ENCODE measurements at places on chromosomes 7 and 10.

GRCh38 chr10:110379831-110380230 is 75.1 kb upstream of the SMNDC1 start:
- DNase-seq, result no peak

GRCh38 chr10:59682986-59683937 is 26.4 kb downstream of the SLC16A9 start:
- no peak for DNase-seq

GRCh38 chr10:48598936-48599829 is 5.7 kb downstream of the ARHGAP22 start:
- no peak for DNase-seq

GRCh38 chr7:14905764-14906163 is 3.2 kb upstream of the DGKB start:
- DNase-seq, result no peak

DNA sequence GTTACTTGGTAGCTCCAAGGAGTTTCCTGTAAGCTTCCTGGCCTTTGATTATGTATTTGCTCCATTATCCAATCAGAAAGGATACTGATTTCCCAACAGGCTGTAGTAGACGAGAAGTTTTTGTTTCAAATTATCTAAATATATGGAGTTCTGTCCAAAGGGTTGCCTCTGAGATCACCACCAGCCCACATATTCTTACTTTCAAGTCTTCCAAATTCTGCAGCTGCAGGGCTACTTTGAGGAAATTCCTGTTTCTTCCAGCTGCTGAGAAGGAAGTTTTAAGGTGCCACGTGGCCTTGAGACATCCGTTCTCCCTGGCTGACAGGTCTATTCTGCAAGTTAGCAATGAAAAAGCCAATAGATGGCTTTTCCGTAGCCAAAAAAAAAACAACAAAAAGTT is 286.0 kb downstream of the TWIST1 start:
- no peak for DNase-seq

GRCh38 chr7:97693586-97693985 is 38.3 kb upstream of the TAC1 start:
- no peak for DNase-seq

- no peak for DNase-seq
Measured at GRCh38 chr10:60890811-60891210, 53.2 kb downstream of the RHOBTB1 start.

DNA sequence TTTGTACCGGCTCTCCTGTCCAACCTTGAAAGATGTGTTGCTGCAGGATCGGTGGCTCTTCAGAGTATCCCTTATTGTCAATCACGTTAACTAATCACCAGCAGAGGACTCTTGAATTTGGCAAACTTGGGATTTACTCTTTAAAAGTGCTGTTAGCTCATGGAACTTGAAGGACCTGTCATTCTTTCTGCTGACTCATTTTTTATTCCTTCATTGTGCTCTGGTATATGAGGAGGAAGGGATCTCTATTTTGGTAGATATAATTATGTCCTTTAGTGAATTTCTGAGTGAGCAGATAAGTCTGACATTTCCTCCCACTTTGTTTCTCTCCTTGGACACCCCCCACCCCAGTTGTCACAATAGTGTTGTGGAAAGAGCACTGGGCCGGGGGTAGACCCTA is 175.1 kb upstream of the HDAC9 start:
- no peak for DNase-seq
